ENCODE measurements at places on chromosomes 4 and X. TPM values are rescaled to one million over a fixed set of nuclear protein-coding genes. Genes with fewer than 3 reads are reported as not detected.

Gene XAGE3
- not detected for total RNA-seq

Gene RADX
- 7.6 TPM for total RNA-seq

Gene PAGE5
- total RNA-seq = not detected

Gene LNX1
- total RNA-seq = 4.5 TPM

Gene GRIA3
- total RNA-seq = 25.1 TPM

Gene XAGE2
- total RNA-seq = not detected

Gene NDST3
- total RNA-seq = 2.4 TPM

Gene KLKB1
- not detected for total RNA-seq

Gene FHDC1
- 0.30 TPM for total RNA-seq

Gene DRD5
- total RNA-seq = not detected

Gene CT45A10
- total RNA-seq = not detected

Gene NPY5R
- total RNA-seq = not detected

Gene COL25A1
- 5.0 TPM for total RNA-seq

Gene HELT
- not detected for total RNA-seq
